ENCODE measurements at places on chromosomes 5 and 9.

DNA sequence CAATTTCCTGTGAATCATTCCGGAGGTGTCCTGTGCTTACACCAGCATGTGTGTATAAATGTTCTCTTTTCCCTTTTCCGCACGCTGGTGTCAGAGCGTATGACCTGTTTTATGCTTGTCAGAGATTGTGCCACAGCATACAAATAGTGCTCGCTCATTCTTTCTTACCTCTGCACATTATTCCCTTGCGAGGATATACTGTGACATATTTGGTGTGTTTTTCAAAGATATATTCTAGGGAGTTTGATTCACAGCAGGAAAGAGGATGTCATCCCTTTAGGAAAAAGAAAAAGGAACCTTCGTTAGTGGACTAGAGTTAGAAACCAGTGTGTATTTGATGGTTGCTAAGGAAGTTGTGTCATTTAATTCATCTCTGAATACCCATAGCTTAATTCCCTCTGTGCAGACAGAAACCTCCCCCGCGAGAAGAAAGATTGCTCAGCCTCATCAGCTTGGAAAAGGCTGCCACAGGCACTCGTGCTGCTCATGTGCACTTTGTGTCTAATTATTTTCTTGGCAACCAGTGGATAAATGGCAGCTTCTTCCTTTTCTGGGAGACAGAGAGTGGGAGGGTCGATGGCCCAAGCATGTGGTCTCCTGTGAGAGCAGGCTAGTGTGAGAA lies 14.7 kb upstream of the CCIN start:
- DNase-seq: peak; percentile 80

DNA sequence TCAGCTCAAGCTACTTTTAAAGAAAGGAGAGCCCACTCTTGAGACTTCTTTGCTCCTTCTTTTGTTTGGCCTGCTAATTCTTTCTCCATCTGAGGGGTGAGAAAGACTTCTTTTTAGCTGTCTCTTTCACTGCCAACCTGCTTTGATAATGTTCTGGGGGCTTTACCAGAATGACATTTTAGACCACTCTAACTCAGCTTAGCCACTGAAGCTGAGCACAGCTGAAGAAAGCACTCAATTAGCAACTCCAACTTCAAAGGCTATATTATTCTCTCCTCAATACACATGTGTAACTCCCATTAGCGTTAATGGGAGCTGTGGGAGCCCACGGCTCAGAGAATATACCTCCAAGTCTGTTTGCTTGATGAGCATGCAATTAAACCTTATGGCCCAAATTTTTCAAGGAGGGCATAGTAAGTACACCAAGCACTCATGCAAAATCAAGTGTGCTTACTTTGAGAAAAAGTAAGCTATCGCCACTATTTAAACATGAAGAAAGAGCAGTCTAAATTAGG lies 815.4 kb upstream of the DMAC1 start:
- no peak for DNase-seq

DNA sequence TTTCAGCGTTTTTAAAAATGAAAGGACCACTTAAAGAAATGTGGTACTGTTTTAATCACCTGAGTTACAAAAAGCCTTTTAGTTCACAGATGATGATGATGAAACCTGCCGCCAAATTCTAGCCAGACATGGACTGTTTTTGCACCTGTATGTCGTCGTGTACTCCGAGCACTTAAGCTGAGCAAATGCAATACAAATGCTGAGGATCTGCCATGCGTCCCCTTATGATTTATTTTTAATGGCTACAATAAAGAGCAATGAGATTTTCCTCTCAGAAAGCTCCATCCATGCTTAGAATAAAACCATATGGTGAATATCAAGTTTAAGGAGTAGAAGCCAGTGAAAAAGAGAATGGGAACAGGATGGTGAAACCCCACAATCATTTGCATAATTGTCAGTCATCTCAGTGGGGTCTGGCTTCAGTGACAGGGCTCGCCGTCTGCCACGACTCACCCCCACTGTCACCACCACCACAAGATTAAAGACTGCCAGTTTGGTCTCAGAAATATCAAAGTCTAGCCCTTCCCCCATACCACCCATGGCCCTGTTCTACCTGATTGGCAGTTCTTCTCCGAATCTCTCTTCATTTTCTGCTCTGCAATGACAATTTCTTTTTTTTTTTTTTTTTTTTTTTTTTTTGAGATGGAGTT lies 159.9 kb downstream of the GOLPH3 start:
- DNase-seq: no peak

DNA sequence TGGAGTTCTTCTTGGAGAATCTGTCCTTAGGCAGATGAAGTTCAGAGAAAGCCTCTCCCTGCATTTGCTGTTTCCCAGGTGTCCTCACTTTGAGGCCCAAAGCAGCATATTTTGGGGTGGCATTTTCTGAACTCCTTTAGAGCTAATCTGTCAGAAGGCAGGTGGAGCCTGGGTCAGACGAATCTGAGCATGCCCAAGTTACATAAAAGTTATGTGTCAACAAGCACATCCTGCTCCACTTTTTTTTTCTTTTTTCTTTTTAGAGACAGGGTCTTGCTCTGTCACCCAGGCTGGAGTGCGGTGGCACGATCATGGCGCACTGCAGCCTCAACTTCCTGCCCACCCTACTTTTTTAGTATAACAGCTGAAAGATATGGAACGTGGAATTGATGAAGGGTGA lies 41.3 kb upstream of the HSPA9 start:
- no peak for DNase-seq

DNA sequence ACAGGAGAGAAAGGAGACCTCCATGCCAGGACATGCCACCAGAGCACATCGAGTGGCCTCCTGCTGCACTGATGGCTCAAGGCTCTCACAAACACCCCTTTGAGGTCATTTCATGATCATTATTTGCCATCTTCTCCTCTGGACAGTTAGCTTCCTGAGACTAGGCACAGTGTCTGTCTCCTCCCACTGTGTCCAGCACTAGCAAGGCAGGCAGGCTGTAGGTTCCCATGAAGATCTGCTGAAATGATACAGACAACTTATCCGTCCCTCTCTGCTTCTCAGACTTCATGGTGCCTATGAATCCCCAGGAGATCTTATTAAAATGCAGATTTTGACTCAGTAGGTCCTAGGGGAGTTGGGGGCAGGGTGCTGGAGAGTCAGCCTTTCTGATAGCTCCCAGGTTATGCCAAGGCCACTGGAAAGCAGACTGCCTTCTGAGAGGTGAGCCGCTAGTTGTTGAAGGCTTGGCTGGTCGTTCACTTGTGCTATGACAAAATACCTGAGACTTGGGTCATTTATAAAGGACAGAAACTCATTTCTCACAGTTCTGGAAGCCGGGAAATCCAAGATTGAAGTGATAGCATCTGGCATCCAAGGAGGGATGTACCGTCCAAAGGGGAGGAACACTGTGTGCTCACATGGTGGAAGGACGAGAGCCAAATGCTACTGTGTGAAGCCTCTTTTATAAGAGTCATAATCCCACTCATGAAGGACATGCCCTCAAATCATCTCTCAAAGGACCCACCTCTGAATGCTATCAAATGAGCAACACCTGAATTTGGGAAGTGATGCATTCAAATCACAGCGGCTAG lies 183.4 kb downstream of the SPOCK1 start:
- no peak for DNase-seq

GRCh38 chr5:1116977-1117376 lies 5.1 kb upstream of the SLC12A7 start:
- no peak for DNase-seq

DNA sequence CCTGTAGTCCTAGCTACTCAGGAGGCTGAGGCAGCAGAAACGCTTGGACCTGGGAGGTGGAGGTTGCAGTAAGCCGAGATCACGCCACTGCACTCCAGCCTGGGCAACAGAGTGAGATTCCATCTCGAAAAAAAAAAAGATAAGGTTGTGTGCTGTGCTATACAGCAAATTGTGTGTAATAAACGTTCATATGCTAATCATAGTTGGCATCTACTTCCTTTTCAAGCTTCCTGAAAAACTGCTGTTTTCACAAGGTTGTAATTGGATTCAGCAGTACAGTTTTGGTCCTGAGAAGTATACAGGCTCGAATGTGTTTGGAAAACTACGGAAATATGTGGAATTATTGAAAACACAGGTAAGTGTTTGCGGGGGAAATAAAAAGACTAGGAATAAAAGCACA lies 25.5 kb downstream of the OTULINL start:
- DNase-seq: no peak

DNA sequence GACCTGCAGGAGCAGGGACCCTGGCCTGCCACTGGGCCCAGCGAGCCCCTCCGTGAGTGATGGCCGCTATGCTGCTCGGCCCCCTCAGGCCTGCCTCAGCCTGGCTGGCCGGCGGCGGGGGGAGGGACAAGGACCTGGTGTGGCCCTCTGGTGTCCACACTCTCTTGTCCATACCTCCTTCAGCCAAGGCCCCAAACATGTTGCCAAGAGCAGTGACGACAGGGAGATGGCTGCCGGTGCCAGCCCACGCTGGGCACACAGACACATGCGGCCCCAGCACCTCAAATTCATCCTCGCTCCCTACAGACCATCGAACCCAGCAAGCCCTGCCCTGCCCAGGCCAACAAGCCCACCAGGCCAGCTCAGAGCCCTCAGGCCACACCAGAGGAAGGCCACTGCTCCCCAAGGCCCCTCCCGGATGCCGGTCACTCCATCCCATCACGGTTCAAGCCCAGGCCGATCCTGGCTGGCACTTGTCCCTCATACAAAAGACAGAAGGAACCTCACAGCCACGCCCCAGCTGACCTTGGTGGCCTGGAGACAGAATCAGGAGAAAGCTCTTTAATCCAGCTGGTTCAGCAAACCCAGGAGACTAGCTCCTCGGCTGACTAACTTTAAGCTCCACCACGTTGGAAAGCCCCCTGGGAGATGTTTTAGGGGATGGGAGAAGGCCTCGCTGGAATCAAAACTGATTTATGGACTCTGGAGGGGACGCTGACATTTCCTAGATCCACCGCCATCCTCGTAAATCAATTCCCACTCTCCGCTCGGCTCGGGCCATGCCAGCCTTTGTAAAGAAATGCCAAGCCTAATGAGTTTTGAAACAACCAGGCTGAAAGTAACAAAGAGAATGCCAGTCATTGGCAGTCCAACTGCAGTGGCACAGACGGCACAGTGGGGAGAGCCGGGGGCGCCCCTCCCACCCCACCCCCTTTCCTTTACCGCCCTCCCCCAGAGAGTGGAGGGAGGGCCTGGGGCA lies 84.9 kb downstream of the VAV2 start:
- no peak for DNase-seq

GRCh38 chr9:75531588-75531987 lies 358.9 kb upstream of the PCSK5 start:
- DNase-seq: no peak

DNA sequence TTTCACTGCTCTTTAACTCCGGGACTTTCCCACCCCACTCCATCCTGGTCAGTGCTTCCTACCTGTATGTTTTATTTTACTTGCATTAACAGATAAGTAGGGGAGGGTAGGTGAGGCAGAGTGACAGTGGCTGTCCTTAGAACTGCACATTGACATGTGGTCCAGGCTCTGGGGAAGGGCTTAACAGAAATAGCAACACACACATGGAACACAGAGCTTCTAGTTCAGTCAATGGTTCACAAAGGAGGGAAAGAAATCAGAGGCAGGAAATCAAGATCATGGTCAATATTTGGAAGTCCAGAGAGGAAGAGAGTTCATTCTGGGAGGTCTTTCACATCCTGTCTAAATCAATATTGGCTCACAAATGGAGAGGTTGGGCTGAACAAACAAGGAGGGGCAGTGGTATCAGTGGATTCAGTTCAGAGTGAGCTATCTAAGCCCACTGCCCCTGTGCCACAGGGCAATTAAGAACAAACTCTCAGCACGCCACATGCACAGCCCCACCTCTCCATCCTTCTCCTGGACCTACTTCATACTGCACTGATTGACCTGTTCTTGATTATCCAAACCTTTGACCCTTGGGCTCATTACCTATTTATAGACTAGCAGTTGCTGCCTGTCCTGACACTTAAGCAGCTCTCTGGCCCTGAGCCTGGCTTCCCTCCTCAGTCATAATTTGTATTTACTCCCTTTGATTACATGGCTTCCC lies 6.2 kb upstream of the VPS13A start:
- DNase-seq: no peak

DNA sequence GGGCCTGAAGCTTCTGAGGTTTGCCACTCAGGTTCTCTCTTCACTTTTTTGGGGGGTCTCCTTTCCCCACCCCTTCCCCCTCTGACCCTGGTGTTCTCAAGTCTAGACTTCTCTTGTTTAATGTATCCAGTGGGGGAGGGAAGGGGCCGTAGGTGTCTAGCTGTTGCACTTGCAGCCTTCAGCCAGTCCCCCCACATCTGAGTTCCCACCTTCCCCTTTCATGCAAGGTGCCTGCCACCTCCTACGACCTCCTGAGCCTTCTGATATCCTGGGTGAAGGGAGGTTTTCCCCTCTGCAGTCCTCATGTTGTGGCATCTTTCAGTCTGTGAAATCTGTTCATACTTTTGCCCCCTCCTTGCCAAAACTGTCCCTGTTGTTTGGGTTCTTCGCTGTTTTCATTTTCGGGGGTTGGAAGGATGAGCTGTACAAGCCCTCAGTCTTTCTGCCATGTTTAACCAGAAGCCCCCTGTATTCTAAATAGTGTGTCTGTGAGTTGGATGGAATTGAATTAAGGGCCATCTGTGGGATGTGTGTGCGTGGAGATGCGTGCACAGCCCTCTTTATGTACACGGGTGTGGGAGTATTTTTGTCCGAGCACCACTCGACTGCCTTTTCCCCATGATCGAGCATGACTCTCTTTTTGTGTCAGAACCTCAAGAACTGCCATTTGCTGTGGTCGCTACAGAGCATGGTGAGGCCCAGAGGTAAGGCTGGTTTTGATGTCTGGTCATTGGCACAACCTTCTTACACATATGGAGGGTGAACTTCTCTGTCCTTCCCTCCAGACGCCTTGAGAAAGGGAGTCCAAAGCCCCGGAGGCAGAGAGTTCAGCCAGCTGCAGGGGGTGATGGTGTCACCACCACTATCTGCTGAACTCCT lies 23.6 kb downstream of the PRRC2B start:
- DNase-seq: no peak

DNA sequence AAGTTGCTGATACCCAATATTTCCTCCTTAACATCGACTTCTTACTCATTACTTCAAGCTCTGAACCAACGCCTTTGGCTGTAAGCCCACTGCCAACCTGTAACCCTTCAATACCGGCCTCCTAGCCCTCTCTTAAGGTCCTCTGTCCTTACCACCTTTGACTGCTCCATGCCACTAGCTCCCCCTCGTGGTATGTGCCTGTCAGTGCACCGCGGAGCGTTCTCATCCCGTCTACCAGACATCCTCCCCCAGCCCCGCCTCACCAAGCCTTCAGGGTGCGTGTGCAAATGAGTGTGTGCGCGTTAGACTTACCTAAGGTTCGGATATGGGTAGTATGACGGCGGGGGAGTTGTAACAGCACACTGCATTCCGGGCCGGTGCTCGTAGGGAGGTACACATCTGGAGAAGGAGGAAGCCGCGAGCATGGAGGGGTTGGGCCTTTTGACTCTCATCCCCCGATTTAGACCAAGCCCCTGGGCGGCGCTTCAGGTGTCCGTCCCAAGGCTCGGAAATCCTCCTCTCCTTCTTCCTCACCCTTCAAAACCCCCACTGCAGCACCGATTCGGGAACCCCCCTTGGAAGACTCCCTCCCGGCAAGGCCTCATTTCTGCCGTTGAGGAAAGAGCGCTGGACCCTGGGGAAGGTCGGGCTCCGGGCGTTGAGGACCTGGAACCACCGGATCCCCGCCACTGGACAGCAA lies 2.8 kb upstream of the MYORG start:
- peak; percentile 85 for DNase-seq
